Stimulated activated CD4-positive, alpha-beta T cell treated with anti-CD3 and anti-CD28 coated beads, Interleukin-2, amount 100 ng/mL, for 48 hours (primary cell): ENCODE measurements at places on chromosomes 4 and X.

GRCh38 chr4:172514801-172515200, 653.8 kb upstream of the GALNT7 start:
- no peak for DNase-seq

- no peak for DNase-seq
Measured at GRCh38 chr4:38123555-38123954, 163.4 kb downstream of the PTTG2 start.

- no peak for DNase-seq
Measured at GRCh38 chr4:81021142-81021944, 9.2 kb upstream of the BMP3 start.

GRCh38 chrX:78573630-78574029, 85.5 kb downstream of the RTL3 start:
- DNase-seq: no peak

DNA sequence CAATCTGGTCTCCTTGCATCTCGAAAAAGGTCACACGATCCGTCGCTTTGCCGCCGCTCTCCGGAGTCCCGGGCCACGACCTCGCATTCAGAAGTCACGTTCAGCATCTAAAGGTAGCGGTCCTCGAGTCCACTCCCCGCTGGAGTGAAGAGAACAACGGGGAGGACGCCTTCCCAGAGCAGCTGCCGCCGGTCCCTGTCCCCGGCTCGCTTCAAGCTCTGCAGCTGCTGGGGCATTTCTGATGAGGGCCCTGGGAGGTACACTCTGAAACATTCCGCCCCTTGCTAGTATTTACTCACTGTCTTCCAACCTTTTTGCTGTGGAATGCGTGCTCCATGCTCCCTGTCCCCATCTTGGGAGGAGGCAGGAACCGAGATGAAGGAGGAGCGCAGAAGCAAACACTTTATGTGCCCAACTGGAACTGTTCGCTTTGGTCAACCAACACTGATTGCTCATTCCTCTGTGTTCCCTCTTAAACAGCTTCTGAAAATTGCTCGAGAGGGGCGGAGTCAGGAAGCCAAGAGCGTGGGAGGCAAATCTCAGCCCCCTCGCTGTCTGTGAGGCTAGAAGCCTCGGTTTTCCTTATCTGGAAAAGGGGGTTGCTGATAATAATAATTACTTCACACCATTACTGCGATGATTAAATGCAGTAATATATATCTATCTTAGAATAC, 6.4 kb upstream of the VAMP7 start:
- no peak for DNase-seq

DNA sequence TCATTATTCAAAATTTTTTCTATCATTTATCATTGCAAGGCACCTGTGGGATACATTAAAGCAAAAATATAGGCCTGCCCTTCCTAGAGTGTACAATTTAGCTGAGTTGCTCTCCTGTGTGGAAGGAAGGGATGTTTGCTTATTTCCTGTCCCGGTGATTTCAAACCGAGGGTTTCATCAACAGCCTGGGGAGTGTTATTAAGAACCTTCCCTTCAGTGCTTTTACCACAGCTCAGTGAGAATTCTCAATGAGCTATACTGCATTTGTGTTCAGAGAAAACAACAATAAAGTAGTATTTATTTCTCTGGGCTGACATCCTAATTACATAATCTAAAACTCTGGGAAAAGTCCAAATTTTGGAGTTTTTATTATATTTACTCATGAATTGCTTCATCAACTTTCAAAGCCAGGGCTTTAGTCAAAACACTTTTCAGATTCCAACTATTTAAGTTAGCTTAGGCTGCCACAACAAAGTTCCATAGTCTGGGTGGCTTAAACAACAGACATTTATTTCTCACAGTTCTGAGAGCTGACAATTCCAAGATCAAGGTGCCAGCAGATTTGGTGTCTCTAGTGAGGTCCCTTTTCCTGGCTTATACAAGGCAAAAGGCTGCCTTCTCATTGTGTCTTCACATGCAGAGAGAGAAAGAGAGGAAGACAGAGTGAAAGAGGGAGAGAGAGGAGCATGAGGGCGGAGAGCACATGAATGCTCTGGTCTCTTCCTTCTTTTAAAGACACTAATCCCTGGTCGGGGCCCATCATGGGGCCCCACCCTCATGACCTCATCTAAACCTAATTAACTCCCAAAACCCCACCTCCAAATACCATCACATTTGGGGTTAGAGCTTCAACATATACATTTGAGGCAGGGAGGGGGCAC, 62.6 kb downstream of the MMRN1 start:
- DNase-seq: no peak

DNA sequence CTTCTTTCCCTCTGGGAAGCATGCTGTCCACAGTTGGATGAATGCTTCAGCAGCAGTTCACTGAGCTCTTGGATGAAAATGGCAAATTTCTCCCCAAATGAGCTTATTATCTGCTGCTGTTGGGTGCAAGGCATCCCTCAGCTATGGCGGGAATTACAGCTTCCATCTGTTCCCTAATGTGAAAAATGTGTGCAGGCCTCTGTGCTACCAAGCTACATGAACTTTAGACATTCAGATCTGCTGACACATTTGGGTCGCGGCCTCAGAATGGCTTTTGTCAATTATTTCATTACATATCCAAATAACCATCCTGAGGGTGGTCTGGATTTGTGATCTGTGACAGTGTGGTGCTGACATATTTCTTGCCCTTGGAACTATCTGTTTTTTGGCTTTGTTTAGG, 119.5 kb upstream of the SCML1 start:
- no peak for DNase-seq

DNA sequence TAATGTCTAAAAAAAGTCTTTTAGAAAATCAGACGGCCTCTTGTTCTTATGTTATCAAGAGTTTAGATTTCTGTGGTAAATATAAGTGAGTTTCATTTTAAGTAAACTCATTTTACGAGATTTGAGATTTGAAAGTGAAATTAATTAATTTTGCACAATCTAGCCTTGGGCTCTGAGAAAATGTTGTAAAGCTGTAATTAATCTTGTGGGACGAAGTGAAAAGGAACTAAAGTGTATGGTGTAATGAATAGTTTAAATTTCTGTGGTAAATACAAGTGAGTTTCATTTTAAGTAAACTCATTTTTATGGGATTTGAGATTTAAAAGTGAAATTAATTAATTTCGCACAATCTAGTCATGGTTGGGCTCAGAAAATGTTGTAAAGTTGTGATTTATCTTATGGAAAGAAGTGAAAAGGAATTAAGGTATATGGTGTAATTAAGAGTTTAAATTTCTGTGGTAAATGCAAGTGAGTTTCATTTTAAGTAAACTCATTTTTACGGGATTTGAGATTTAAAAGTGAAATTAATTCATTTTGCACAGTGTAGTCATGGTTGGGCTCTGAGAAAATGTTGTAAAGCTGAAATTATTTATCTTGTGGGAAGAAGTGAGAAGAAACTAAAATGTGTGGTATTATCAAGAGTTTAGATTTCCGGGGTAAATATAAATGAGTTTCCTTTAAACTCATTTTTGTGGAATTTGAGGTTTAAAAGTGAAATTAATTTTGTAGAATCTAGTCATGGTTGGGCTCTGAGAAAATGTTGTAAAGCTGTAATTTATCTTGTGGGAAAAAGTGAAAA, 1.6 kb downstream of the SCML1 start:
- no peak for DNase-seq

GRCh38 chr4:74638001-74638400, 156.3 kb downstream of the BTC start:
- DNase-seq: no peak

DNA sequence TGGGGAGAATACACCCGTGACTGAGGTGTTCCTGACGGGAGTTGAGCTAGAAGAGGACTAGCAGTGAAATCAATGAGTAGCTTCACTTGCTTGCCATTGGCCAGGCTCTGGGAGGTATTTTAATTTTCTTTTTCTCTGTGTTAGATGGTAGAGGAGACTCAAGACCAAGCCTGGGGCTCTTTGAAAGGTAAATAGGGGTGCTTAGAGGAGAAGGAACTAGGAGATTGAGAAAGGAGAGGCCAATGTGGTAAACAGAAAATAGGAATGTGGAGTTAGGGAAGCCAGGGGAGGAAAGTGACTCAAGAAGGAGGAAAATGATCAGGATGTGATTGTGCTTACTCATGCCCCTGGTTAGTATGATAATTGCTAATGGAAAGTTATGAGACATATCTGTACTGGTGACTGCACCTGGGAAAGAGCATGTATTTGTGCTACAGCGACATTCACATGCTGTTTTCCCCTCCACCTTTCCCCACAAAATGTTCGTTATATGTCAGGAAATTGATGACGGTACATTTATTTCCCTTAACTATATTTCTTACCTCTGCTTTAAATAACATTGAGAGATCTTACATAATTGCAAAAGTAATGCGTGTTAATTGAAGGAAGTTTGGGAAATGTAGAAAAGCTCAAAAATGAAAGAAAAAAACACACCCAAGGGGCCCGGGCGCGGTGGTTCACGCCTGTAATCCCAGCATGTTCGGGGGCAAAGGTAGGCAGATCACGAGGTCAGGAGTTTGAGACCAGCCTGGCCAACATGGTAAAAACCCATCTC, 16.9 kb upstream of the LRBA start:
- peak; percentile 9 for DNase-seq

GRCh38 chr4:11503166-11503565, 74.5 kb upstream of the HS3ST1 start:
- no peak for DNase-seq

DNA sequence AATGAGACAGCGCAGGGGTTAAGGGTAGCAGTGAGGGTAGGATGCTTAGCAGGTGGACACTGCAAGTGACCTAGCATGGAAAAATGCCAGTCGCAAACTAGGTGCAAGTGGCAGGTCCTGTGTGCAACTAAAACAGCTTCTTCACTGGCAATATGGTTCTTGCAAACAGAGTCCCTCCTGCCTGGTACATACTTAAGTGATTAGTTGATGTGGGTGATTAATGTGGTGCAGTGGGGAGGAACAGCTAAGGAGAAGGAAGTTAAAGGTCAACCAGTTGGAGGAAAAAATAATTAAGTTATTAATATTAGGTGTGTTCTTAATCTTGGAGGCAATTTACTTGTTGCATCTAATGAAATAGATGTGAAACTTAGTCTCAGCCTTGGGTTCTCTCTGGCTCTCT, 121.6 kb upstream of the IGFBP7 start:
- DNase-seq: no peak

DNA sequence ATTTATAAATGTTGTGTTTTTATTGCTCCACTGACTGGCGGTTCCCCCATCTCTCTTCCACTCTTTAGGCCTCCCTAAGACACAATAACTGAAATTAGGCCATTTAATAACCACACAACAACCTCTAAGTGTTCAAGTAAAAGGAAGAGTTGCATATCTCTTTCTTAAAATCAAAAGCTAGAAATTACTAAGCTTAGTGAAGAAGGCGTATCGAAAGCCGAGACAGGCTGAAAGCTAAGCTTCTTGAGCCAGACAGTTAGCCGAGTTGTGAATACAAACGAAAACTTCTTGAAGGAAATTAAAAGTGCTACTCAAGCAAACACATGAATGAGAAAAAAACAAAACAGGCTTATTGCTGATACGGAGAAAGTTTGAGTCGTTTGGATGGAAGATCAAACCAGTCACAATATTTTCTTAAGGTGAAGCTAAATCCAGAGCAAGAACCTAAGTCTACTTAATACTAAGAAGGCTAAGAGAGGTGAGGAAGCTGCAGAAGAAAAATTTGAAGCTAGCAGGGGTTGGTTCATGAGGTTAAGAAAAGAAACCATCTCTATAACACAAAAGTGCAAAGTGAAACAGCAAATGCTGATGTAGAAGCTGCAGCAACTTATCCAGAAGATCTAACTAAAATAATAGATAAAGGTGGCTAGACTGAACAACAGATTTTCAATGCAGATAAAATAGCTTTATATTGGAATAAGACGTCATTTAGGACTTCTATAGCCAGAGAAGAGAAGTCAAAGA, 194.0 kb upstream of the TTC29 start:
- no peak for DNase-seq

GRCh38 chr4:95300304-95300703, 248.5 kb downstream of the UNC5C start:
- DNase-seq: no peak

GRCh38 chr4:1458581-1458980, 52.3 kb upstream of the NKX1-1 start:
- DNase-seq: no peak

GRCh38 chr4:65175585-65175984, 494.7 kb downstream of the EPHA5 start:
- no peak for DNase-seq

DNA sequence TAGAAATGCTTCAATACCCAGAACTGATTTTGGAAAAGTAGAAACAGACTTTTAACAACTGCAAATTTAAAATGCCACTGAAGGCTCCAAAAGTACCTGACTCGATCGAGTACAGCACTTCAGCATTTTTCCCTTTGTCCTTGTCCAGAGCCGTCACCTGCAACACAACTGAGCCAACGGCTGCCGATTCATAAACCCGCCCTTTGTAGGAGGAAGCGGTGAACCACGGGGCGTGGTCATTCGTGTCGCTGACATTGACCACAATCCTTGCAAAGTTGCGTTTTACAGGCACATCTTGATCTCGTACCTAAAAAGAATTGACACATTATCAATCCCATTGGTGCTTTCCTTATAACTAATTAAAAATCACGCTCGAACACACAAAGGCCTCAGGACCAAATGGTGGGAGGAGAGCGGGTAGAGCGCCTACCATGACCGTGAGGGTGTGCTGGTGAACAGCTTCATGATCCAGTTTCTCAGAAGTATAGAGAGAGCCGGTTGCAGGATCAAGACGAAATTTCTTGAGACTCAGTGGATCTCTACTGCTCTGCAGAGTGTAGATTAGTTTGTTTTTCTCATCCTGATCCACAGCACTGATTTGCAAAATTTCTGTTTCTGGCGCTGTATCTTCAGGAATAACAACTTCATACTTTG, 72.8 kb upstream of the MTNR1A start:
- no peak for DNase-seq

DNA sequence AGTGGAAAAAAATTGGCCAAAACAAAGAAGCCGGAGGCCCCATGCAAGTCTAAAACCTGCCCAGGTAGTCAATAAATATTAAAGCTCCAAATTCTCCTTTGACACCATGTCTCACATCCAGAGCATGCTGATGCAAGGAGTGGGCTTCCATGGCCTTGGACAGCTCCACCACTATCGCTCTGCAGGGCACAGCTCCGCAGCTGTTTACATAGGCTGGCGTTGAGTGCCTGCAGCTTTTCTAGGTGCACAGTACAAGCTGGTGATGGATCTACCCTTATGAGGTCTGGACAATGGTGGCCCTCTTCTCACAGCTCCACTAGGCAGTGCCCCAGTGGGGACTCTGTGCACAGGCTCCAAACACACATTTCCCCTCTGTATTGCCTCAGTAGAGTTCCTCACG, 84.2 kb upstream of the LANCL3 start:
- DNase-seq: no peak

GRCh38 chrX:3461397-3462165, 115.1 kb upstream of the MXRA5 start:
- DNase-seq: no peak

- DNase-seq: no peak
Measured at GRCh38 chr4:164138521-164138920, 615.4 kb upstream of the SMIM31 start.
